Activated naive CD4-positive, alpha-beta T cell (primary cell): ENCODE measurements at places on chromosomes 5 and 9.

DNA sequence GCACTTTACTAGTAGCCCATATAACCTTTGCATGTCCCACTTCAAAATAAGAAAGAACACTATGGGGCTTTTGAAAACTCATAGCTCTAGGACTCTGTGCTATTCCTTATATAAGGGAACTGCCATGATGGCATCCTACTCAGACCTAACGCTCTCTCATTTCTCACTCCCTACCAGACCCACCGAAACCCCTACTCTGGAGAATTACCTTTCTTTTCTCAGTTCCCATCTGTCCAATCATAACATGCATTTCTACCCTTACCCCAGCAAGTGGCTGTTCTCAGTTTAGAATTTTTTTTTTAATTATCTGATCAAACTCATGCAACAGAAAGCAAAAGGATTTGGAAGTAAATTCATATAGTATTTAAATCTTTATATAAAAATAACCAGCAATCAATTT lies 27.3 kb downstream of the CARNMT1 start:
- no peak for DNase-seq

DNA sequence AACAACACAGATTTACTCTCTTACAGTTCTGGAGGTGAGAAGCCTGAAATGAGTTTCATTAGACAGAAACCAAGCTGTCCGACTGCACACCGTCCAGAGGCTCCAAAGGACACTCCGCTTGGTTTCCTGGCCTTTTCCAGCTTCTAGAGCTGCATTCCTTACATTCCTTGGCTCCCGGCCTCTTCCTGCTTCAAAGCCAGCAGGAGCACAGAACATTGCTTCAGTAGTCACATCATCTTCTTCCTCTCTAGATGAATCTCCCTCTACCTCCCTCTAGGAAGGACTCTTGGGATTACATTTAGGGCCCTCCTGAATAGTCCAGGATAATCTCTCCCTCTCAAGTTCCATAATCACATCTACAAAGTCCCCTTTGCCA lies 213.3 kb downstream of the CDK5RAP2 start:
- DNase-seq = no peak

GRCh38 chr9:35790385-35791296 lies 750 bp upstream of the NPR2 start:
- DNase-seq = peak; percentile 8

DNA sequence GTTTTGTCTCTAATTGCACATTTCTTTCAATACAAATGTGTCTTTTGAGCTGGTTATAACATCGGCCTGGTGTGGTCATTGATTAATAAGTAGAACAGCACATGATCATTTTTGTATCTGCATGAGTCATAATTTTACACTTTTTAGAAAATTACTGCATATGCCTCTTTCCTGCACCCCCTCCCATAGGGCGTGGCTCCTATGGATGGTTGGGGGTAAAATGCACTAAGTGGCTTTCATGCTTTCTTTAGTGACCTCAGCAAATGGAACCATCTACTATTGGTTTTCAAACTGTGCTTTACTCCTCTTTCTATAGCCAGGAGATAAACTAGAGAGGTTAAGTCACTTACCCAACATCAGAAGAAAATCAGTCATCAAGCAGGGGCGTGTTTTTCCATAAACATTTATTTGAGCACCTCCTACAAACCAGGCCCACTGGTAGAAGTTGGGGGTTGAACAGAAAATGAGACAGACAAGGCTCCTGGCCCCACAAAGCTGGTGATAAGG lies 3.8 kb downstream of the ANXA6 start:
- DNase-seq = no peak

GRCh38 chr9:21095561-21095960 lies 17.8 kb upstream of the IFNB1 start:
- DNase-seq = no peak

DNA sequence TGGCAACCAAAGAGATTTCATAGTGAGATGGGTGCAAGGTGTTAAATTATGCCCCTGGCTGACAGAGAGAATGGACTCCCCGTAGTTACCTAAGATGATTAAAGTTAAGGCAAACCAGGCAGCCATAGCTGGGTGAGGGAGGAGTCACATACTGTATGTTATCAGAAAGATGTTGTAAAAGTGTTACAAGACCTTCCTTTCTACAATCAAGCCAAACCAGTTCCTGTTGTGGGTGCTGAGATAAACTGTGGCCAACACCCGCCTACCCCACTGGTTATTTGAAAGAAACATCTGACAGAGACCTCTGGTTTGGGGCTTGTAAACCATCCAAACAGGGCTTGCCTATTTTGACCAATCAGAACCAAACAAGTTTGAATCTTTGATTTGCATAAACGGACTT lies 684.7 kb upstream of the NUDT12 start:
- DNase-seq = no peak

- DNase-seq = no peak
Observed at GRCh38 chr5:17415321-17415758, 82.7 kb upstream of the TAF11L2 start.

DNA sequence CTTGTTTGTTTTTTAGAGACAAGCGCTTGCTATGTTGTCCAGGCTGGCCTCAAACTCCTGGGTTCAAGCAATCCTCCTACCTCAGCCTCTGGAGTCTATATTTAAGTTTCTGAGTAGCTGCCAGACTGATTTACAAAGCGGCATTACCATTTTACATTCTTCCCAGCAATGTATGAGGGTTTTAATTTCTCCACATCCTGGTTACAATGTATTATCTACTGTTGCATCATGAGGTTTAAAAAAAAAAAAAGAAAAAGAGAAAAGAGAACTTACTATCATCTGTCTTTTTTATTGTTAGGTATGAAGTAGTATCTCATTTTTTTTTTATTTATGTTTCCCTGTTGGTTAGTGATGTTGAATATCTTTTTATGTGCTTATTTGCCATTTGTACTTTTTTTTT lies 18.9 kb upstream of the CLINT1 start:
- DNase-seq = no peak

- DNase-seq = no peak
Observed at GRCh38 chr9:109817846-109818472, 38.0 kb downstream of the PALM2AKAP2 start.

GRCh38 chr9:135608999-135609317 lies 30.4 kb downstream of the GLT6D1 start:
- no peak for DNase-seq

GRCh38 chr9:135040892-135041291 lies 46.6 kb upstream of the OLFM1 start:
- no peak for DNase-seq

DNA sequence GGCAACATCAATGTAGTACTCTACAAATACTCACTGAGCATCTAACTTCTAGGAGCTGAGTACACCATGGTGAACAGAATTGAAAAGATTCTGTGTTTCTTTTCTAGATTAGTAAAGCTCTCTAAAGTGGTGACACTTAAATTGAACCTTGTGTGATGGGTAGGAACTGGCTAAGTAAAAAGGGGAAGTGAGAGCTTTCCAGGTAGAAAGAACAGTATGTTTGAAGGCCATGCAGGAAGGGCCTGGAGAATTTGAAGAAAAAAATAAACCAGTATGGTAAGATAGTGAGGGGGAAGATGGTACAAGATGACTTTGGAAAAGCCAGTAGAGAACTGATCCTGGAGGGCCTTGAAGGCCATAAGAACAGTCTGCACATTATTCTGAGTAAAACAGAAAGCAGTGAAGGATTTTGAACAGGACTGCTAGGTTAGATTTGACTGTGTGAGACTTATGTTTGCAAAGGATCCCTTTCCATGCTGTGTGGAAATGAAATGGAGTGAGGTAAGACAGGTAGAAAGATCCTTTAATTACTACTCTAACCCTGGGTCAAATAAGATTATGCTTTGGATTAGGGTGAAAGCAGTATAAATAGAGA lies 46.7 kb upstream of the UBQLN1 start:
- no peak for DNase-seq

DNA sequence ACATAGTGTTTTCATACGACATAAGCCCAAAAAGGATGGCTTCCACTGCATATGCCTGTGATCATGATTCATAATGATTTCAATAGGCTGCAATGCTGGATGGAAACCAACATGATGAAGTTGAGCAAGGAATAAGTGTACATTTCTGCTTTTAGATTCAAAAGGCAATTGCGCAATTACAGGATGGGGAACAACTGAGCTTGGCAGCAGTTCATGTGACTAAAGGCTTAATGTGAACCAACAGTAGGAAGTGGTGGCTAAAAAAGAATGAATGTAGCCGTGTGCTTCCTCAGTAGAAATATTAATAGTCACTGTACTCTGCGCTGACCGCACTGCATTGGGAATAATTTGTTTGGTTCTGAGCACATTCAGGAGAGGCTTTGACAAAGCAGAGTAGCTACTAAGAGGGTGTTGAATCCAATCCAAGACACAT lies 51.2 kb downstream of the SLC1A3 start:
- no peak for DNase-seq
